ENCODE measurements at places on chromosomes 6 and 20.

GRCh38 chr20:998231-998830 is 3.8 kb downstream of the RSPO4 start:
- ATAC-seq, result no peak

GRCh38 chr6:13398421-13398994 is 70.2 kb upstream of the TBC1D7 start:
- ATAC-seq, result no peak

DNA sequence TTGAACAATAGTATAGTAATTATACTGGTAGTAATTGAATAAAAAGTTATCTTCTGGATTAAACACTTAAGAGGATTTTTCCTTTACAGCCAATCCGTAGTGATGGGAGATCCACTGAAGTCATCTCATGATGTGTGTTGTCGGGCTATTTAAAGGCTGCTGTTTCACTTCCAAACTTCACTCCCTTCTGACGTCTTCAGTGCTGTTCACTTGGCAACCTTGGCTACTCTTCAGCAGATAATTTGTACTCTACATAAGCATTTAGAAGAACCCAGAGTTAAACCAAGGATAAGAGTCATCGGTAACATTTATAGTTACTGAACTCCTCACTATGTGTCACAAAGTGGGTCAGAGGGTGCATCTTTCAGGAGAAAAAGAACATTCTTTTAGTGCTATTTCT is 179.1 kb upstream of the EYA4 start:
- ATAC-seq, result peak; percentile 63

DNA sequence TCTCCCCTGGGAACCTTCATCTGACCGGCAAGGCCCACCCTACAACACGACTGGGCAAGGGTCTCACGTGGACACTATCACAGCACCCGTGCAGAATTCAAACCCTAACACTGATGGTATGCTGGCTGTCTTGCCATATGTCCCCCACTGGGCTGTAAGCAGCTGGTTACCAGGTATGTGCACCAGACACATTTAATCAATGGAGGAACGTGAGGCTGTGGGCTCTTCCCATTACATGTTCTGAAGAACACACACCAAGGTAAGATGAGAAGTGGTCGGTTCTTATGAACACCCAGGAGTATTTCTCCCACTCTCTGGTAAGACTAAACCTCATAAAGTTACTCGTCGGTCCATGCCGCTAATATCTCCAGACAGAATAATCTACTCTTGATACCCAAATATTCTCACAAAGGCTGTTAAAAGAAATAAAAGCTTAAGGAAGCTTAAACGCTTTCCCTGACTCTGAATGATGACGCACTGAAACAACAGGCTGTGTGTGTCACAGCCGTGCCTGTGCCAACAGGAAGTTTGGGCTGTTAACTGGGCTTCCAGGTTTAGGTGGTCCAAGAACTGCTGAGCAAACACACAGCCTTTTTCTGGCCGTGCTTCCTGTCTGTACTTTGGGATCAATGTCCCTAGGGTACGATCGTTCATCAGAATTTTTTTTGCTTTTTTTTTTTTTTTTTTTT is 75.3 kb downstream of the SLC23A2 start:
- ATAC-seq, result peak; percentile 90

GRCh38 chr6:22098601-22099031 is 198.2 kb downstream of the PRL start:
- ATAC-seq, result no peak

DNA sequence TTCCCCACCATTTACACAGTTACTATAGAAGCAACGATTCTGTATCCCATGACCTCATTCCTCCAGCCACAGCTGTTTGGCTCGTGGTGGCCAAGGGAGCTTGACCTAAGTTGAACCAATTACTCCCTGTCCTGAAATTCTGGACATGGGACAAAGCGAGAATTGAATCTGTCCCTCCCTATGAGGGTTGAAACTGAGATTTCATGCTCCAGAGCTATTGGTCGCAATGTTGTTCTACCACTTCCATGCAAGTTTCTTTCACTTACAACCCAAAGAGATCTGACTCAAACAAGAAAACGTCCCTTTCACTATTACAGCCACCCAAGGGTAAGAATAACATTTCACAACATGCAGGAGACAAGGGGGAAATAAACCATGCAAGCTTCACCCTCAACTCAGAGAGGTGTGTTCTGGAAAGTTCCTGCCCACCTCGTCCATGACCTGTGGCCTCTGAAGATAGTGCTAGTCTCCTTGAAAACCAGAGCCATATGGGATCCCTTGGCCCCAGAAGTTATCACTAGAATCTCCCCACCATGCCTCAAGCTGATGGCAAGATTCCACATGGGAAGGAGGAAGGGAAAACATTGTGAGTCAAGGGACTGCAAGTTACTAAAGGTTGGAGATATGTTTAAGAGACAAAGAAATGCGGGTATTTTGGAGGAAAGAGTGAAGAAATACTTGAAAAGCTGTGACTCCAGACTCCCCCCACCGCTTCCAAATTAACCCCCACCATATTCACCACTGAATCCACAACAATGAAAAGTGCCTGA is 74.5 kb upstream of the SRSF6 start:
- no peak for ATAC-seq

DNA sequence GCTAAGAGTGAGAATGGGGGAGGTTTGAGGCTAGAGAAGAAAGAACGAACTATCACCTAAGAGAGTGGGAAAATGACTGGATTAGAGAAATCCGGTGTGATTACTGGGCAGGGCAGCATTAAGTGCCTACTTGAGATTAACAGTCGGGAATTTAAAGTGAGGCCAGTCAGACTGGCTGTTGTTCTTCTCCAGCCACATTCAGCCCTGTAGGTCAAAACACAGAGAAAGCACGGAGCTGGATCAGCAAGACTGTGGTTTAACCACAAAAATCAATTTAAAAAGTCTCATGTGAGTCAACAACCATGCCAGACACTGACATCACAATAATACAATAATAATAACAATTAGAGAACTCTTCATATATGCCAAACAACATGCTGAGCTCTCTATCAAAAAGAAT is 301.9 kb upstream of the SGK1 start:
- ATAC-seq, result no peak

GRCh38 chr6:45718871-45719270 is 296.8 kb downstream of the CLIC5 start:
- no peak for ATAC-seq

Measured in gastroesophageal sphincter (tissue), 4 donors.